ENCODE measurements at places on chromosomes 3 and 15.

- H3K36me3 ChIP-seq: no peaks in the 10 kb centered on the region
- no peak overlapping the region for H3K27ac ChIP-seq
- DNase-seq: no peak
Measured at GRCh38 chr15:52706091-52706490, 26.9 kb upstream of the ATOSA start.

DNA sequence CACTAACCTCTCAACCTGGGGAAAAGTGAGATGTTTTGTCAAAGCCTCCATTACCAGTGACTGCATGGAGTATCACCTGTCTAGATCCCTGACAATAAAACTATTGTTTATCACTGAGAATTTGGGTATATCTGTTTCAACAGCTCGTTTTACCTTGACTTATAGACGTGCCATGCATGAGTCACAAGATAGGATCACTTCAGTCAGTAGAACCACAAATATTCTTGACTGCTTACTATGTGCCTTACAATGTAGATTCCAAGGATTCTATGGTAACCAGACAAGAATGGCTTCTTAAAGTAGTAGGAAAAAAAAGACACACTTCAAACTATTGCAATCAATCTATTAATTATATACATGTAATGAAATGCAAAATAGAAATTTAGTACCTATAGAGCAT, 55.7 kb upstream of the GRM7 start:
- no peaks in the 10 kb centered on the region for H3K4me1 ChIP-seq
- no peak overlapping the region for H3K27ac ChIP-seq
- no peaks in the 10 kb centered on the region for H3K27me3 ChIP-seq
- H3K36me3 ChIP-seq: no peaks in the 10 kb centered on the region
- DNase-seq: no peak

DNA sequence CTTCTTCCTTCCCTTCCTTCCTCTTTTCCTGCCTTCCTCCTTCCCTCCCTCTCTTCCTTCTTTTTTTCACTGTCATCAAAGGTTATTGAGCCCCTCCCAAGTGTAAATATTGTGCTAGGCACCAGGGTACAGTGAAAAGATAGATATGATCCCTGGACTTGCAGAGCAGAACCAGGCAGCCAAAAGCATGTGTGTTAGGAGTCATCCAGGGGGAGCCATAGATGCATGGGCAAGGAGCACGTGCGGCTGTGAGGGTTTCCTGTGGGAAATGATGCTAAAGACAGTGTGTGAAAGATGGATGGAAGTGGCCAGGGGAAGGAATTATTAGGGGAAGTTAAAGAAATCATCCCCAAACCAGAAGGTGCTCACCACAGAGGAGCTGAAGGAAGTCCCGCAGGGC, 65.2 kb downstream of the NR2F2 start:
- H3K4me1 ChIP-seq: no peaks in the 10 kb centered on the region
- no peaks in the 10 kb centered on the region for H3K27me3 ChIP-seq
- H3K27ac ChIP-seq: no peak overlapping the region
- DNase-seq: no peak
- H3K4me3 ChIP-seq: no peak overlapping the region

DNA sequence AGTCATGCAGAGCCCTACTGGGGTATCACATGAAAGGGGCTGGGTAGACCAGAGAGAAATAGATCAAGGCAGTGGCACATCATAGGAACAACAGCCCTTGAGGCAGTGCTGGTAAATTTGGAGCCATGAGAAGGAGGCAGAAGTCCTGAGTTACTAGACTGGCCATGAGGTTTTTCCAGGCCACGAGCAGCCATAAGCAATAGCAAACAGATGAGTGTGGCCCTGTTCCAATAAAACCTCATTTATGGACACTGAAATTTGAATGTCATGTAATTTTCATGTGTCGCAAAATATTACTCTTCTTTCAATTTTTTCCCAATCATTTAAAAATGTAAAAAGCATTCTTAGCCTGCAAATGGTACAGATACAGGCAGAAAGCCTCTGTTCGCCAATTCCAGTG, 28.1 kb upstream of the LRRN1 start:
- no peak for DNase-seq
- H3K4me3 ChIP-seq: no peak overlapping the region
- no peaks in the 10 kb centered on the region for H3K36me3 ChIP-seq
- H3K27ac ChIP-seq: no peak overlapping the region

DNA sequence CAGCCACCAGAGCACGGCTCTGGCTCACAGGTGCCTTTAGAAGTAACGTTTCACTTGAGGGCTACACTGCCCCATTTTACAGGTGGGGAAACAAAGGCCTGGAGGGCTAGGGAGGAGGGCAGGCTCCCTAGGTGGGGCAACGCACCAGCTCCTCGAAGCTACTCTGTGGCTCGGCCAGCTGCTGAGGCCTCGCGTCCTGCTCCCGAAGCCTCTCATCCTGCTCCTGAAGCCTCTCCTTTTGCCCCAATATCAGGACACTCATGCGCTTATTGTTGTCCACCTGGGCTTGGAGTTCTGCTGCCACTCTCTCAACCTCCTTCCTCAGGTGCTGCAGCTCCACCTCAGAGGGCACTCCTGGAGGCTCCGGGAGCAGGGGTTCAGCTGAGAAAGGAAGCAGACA, 28.2 kb upstream of the OR4F6 start:
- H3K27me3 ChIP-seq: no peaks in the 10 kb centered on the region
- H3K27ac ChIP-seq: no peak overlapping the region
- no peaks in the 10 kb centered on the region for H3K36me3 ChIP-seq
- no peaks in the 10 kb centered on the region for H3K4me1 ChIP-seq

GRCh38 chr3:43505351-43505750, 116.5 kb downstream of the ANO10 start:
- no peak for DNase-seq
- no peaks in the 10 kb centered on the region for H3K36me3 ChIP-seq
- H3K4me3 ChIP-seq: no peak overlapping the region

DNA sequence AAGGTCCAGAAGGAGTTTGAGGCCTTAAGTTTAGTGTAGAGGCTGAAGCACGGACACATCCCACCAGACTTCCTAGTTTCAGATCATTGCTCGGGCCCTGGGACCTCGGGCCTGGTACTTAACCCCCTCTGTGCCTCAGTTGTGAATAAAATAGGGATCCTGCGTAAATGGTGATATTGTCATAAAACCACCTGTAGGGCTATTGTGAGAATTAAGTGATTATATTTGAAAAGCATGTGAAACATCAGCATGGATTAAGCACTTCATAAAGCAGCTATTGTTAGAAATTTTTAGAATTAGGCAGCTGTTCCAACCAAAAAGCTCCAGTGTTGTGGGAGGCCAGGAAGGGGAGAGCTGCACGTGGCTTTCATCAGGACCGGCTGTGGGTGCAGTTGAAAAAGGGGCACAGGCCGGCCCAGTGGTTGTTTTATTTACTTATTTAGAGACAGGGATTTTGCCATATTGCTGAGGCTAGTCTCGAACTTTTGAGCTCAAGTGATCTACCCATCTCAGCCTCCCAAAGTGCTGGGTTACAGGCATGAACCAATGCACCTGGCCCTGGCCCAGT, 4.4 kb downstream of the RCCD1 start:
- no peak overlapping the region for H3K4me3 ChIP-seq
- peaks cover 36% of the 10 kb centered on the region for H3K36me3 ChIP-seq
- no peaks in the 10 kb centered on the region for H3K27me3 ChIP-seq
- H3K4me1 ChIP-seq: peaks cover 28% of the 10 kb centered on the region
- DNase-seq: no peak

- no peaks in the 10 kb centered on the region for H3K27me3 ChIP-seq
- H3K36me3 ChIP-seq: no peaks in the 10 kb centered on the region
- no peak overlapping the region for H3K4me3 ChIP-seq
- H3K4me1 ChIP-seq: no peaks in the 10 kb centered on the region
- no peak for DNase-seq
Measured at GRCh38 chr15:95032156-95032555, 800.8 kb downstream of the MCTP2 start.

DNA sequence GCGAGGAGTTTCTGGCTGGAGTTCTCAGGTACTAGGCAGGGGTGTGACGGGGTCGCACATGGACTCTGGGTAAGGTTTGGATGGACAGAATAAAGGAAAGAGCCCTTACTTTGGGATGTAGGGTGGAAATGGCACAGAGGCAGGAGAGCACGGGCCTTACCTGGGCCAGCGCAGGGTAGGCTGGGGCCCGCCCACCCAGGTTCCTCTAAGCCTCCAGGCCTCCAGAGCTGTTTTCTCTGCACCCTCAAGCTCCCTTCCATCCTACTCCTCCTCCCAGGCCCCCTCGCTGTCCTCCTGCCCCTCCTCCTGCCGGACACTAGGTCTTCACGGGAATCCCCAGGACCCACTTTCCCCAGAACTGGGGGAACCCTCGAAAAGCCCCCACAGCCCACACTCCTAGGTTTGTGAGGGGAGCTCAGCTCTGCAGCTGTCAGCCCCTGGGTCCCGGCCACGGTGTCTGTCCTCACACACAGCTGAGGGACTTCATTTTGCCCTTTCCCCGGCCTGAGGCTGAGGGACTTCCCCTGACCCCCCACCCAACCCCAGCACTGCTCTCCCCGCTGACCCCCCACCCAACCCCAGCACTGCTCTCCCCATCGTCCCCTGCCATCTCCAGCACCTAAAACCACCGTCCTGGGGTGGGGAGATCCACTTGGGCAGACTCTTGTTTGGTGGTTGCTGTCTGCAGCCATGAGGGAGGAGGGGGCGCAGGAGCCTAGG, 53.0 kb upstream of the PCSK6 start:
- no peak overlapping the region for H3K27ac ChIP-seq
- H3K4me3 ChIP-seq: no peak overlapping the region
- no peaks in the 10 kb centered on the region for H3K27me3 ChIP-seq
- DNase-seq: no peak
- H3K36me3 ChIP-seq: no peaks in the 10 kb centered on the region

- H3K4me1 ChIP-seq: no peaks in the 10 kb centered on the region
- H3K27me3 ChIP-seq: no peaks in the 10 kb centered on the region
- H3K27ac ChIP-seq: no peak overlapping the region
- H3K4me3 ChIP-seq: no peak overlapping the region
Measured at GRCh38 chr3:122081543-122082247, 26.5 kb downstream of the CD86 start.

GRCh38 chr3:43378066-43378935, 92.0 kb downstream of the SNRK start:
- no peak for DNase-seq
- no peaks in the 10 kb centered on the region for H3K27me3 ChIP-seq
- H3K36me3 ChIP-seq: no peaks in the 10 kb centered on the region
- H3K27ac ChIP-seq: peak overlapping the region; percentile 24
- no peaks in the 10 kb centered on the region for H3K4me1 ChIP-seq

GRCh38 chr3:107045791-107046190, 331.4 kb upstream of the CCDC54 start:
- no peaks in the 10 kb centered on the region for H3K36me3 ChIP-seq
- H3K4me1 ChIP-seq: no peaks in the 10 kb centered on the region
- H3K27ac ChIP-seq: no peak overlapping the region
- DNase-seq: no peak
- H3K4me3 ChIP-seq: no peak overlapping the region

- H3K4me1 ChIP-seq: no peaks in the 10 kb centered on the region
- H3K36me3 ChIP-seq: no peaks in the 10 kb centered on the region
- no peak overlapping the region for H3K4me3 ChIP-seq
Measured at GRCh38 chr15:50044406-50044805, 74.6 kb downstream of the ATP8B4 start.

DNA sequence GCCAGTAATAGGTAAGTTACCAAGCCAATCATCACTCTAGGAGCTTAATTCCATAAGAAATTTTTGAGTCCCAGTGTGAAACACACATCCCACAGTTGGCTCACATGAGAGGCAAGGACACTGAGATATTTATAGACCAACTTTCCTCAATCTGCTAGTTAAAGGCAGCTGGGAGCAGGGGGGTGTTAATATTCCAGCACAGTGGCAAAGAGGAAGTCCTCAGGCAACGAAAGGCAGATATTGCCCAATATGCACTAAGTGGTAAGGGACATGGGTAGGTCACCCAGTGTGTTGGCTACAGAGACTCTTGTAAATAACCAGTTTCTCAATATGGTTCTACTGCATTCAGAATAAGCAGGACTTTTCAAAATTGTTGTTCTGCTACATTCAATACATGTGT, 61.0 kb downstream of the TOP2B start:
- no peak overlapping the region for H3K4me3 ChIP-seq
- H3K4me1 ChIP-seq: peaks cover 13% of the 10 kb centered on the region
- H3K27ac ChIP-seq: peak overlapping the region; percentile 69
- no peak for DNase-seq
- no peaks in the 10 kb centered on the region for H3K36me3 ChIP-seq

- H3K27me3 ChIP-seq: no peaks in the 10 kb centered on the region
- no peaks in the 10 kb centered on the region for H3K4me1 ChIP-seq
- no peaks in the 10 kb centered on the region for H3K36me3 ChIP-seq
- H3K27ac ChIP-seq: no peak overlapping the region
- no peak for DNase-seq
Measured at GRCh38 chr3:41102053-41102556, 97.2 kb upstream of the CTNNB1 start.

DNA sequence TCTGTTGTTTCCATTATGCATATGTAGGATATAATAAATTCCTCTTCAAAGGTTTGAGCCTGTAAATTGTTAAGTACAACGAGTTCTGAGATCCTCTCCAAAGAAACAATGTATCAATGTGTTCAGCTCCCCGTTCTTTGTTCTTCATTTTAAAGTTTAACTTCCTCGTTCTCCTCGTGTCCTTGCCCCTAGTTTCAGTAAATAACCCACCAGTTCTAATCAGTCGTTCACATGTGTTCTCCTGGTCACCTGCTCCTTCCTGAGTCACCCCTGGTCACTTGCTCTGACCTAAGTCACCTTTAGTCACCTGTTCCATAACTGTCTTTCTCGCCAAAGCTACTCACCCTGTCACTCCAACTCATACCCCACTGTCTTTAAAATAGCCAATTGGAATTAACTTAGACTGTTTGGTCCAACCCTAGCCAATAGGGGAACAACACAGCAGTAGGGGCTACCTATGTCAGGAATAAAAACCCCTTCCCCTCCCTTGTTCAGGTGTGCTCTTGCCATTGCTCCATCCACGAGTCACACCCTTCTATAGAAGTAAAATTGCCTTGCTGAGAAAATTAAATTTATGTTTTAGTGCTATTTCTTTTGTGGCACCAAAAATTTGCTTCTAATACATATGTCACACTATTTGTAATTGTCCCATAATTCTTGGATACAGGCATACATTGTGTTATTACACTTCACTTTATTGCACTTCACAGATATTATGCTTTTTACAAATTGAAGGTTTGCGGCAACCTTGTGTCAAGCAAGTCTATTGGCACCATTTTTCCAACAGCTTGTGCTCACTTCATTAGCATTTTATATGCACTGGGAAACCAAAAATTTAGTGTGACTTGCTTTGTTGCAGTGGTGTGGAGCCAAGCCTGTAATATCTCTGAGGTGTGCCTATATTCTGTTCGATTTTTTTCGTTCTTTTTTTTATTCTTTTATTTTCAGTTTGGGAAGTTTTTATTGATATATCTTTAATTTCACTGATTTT, 15.3 kb upstream of the MCF2L2 start:
- no peak for DNase-seq
- peaks cover 5% of the 10 kb centered on the region for H3K4me1 ChIP-seq
- no peaks in the 10 kb centered on the region for H3K27me3 ChIP-seq

DNA sequence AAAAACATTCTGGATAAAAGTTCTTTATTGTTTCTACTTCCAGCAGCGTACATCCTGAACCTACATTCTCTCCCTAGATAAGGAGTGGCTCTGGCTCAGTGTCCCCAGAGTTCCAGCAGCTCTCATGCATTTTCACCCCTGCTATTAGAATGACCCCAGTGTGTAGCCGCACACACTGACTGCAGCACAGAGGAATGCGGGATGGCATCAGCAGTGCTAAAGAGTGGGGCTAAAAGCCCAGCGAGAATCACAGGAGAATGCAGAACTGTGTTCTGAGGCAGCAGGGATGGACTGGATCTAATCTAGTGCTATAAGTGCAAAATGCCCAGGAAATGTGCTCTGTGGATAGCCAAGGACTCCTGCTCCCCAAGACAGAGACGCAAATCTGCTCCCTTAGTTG, 66.4 kb upstream of the TJP1 start:
- no peak overlapping the region for H3K27ac ChIP-seq
- peaks cover 8% of the 10 kb centered on the region for H3K4me1 ChIP-seq
- H3K4me3 ChIP-seq: no peak overlapping the region
- no peak for DNase-seq
- H3K27me3 ChIP-seq: no peaks in the 10 kb centered on the region

All from psoas muscle (tissue), 8 donors.